ENCODE measurements at places on chromosomes 12 and 14. TPM values are rescaled to one million over a fixed set of nuclear protein-coding genes. Genes with fewer than 3 reads are reported as not detected.

CLEC4D gene
- not detected for total RNA-seq

DNA sequence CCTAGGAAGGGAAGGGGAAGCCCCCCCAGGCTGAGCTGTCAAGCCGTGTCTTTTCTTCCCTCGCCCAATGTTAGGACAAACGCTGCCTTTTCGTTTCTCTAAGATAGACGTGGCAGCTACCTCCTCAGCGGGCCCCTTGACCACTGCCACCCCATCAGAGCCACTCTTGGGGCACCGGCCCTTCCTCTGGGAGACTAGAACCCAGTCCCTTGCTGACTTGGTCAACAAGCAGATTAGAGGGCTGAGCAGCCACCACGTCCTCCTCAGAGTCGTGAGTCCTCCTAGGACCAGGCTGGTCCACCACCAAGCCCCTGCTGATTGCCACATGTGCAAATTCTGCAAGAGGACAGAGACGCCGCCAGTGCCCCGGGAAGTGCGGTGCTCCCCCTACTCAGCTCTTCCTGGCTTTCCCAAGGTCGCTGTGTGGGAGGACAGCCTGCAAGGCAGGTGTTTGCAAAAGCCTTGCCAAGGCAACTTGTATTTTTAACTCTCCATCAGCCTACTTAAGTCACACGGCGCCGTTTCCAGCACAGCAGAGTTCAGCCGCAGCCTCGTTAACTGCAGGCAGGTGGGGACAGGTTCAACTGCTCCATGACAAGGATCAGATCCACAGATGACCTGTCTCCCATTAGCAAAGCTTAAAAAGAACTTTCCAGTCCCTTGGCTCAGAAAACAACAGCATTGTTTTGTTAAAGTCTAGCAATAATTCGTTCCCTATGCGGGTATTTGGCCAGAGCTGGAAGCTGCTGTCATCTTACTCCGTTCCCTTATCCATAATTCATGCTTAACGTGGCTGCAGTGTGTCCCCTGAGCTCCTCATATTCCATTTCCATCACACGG, 65.6 kb downstream of the TESC start:
- peaks cover 20% of the 10 kb centered on the region for H3K36me3 ChIP-seq
- peaks cover 24% of the 10 kb centered on the region for H3K27me3 ChIP-seq
- H3K4me3 ChIP-seq: no peak overlapping the region
- peaks cover 27% of the 10 kb centered on the region for H3K4me1 ChIP-seq
- DNase-seq: peak; percentile 68

- no peak overlapping the region for H3K4me3 ChIP-seq
- no peak overlapping the region for H3K27ac ChIP-seq
- no peaks in the 10 kb centered on the region for H3K36me3 ChIP-seq
- no peaks in the 10 kb centered on the region for H3K4me1 ChIP-seq
- DNase-seq: no peak
- no peaks in the 10 kb centered on the region for H3K27me3 ChIP-seq
Measured at GRCh38 chr12:90234472-90234871, 525.8 kb upstream of the ATP2B1 start.

DNA sequence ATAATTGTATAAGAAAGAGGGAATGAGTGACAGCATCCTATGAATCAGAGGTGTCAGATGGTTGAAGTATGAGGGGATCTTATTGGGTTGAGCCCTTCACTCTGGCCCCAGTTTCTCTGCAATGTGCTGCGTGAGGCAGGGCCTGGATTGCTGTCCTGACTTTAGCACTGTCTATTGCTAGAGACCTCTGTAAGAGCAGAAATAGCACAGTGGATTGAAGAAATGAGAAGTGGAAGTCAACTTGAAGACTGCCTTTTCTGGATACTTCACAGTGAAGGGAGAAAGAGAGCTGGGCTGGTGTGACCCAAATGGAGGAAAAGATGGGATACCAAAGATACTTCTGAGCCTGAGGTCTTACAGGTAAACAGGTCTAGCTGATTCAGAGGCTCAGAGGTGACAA, 5.8 kb downstream of the ASCL4 start:
- no peaks in the 10 kb centered on the region for H3K4me1 ChIP-seq
- no peak overlapping the region for H3K4me3 ChIP-seq
- DNase-seq: peak; percentile 15
- no peak overlapping the region for H3K27ac ChIP-seq

- no peaks in the 10 kb centered on the region for H3K36me3 ChIP-seq
- peaks cover 44% of the 10 kb centered on the region for H3K27me3 ChIP-seq
- no peak overlapping the region for H3K27ac ChIP-seq
- H3K4me3 ChIP-seq: no peak overlapping the region
- peaks cover 6% of the 10 kb centered on the region for H3K4me1 ChIP-seq
Measured at GRCh38 chr12:99605-100004, 33.0 kb downstream of the IQSEC3 start.

DCN gene
- 2,074 TPM for total RNA-seq

NUAK1 gene
- total RNA-seq: 8.0 TPM

DNA sequence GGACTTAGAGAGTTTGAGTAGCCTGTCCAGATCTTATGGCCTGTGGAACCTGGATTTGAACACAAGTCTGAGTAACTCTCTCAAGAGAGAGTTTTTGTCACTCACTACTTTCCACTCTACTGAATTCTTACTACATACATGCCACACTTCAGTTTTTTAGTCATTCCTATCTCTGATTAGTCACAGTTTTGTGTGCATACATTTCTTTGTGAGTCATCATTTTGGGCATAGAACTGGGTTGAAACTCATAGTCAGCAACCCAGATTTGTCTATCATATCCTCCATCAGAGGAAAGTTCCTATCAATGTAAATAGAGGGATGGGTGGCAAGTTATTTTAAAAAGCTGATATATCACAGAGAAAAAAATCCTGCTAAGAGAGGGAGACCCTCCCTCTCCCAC, 42.9 kb downstream of the FLRT2 start:
- H3K27me3 ChIP-seq: no peaks in the 10 kb centered on the region
- peaks cover 29% of the 10 kb centered on the region for H3K4me1 ChIP-seq

DNA sequence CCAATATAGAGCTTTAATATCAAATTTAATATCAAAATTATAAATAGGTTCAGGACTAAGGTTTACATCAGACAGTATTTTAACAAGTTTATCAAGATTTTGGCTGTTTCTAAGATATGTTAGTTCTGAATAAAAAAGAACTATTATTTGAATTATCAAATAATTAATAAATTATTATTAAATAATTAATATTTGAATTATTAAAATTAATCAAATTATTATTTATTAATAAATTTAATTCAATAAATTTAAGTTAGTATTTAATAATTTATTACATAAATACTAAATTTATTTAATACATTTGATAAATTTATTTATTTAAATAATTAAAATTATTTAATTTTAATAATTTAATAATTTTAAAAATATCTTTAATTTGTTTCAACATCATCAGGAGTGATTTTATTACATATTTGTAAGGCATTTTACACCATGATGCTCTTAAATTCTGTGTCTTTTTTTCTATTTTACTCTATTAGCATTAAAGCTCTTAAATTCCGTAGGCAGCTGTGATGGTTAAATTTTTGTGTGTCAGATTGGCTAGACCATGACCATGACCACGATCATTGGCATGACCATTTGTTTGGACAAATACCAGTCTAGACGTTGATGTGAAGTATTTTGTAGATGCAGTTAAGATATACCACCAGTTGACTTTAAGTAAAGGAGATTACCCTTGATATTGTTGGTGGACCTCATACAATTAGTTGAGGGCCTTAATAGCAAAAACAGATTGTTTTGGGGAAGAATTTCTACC, 82.6 kb downstream of the BBS10 start:
- no peak overlapping the region for H3K4me3 ChIP-seq
- no peak for DNase-seq
- no peaks in the 10 kb centered on the region for H3K27me3 ChIP-seq
- H3K27ac ChIP-seq: no peak overlapping the region

TDG gene
- 25.8 TPM for total RNA-seq

DNA sequence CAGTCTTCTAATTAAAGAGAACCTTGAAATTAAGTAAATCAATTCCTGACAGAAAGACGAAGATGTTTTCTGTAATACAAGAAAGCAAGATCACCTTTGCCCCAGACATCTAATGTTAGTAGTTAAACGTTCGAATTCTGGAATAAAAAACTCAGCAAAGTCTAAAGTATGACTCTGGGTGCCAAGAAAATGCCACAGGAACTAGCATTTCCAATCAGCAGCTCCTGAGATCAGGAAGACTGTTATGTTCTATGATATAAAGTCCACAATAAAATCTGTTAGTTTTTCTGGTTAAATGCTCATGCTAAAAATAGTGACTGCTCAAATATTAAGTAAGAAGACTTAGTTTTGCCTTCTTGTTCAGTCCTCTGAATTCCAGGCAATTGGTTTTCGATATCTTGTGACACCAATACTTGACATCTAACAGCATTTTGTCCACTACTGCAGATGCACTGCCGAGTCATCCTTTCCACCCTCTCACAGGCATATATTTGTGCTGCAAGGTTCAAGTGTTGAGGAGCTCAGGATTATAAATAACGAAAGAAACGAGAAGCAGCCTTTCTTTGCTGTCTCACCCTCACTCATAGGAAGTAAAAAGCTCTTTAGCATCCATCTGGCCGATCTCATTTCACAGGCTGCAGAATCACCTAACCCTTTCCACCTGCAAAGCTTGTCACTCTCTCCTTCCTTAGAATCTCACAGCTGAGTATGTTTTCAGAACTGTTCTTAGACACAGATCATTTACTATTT, 32.0 kb downstream of the SSH1 start:
- H3K36me3 ChIP-seq: peaks cover 29% of the 10 kb centered on the region
- H3K4me3 ChIP-seq: no peak overlapping the region
- DNase-seq: peak; percentile 71
- no peaks in the 10 kb centered on the region for H3K27me3 ChIP-seq
- peak overlapping the region; percentile 98 for H3K27ac ChIP-seq

GLT8D2 gene
- total RNA-seq: 68.9 TPM

MEG3 gene
- 2,358 TPM for total RNA-seq

Measured in muscle of leg (tissue), 16 donors.